ENCODE measurements at places on chromosomes 5 and 9.

DNA sequence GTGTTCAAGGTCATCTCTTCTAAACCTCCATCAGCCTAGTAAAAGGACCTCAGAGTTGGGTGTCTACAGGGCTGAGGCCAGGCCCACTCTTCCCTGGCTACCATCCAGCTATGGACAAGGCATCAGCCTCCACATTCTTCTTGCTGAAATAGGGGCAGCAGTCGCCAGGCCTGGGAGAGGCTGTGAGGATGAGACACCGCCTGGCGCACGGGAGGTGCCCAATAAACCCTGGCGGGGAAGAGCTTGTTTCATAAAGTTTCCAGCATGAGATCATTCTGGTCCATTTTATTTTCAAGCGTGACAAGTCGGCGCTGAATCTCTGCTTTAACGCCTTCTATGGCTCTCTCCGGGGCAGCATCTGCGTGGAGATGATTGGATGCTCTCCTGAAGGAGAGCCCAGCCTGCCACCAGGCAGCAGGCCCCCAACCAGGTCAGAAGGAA is 153.4 kb downstream of the OLFM1 start:
- no peak for DNase-seq

DNA sequence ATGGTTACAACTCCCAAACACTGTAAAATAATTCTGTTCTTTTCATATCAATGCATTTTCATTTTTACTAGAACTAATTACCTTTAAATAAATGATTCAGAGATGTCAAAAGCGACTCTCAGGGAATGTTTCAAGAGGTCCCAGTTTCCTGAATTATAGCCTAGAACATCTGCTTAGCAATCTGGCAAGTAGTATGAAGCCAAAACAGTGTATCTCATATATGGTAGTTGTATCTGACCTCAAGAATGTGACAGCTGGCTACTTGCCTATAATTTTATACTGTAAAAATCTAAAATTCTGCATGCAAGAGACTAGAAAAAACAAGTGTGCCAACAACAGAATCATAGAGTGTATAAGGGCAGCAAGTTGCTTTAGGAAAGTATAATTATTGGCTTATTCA is 187.7 kb upstream of the POU5F2 start:
- DNase-seq, result no peak

DNA sequence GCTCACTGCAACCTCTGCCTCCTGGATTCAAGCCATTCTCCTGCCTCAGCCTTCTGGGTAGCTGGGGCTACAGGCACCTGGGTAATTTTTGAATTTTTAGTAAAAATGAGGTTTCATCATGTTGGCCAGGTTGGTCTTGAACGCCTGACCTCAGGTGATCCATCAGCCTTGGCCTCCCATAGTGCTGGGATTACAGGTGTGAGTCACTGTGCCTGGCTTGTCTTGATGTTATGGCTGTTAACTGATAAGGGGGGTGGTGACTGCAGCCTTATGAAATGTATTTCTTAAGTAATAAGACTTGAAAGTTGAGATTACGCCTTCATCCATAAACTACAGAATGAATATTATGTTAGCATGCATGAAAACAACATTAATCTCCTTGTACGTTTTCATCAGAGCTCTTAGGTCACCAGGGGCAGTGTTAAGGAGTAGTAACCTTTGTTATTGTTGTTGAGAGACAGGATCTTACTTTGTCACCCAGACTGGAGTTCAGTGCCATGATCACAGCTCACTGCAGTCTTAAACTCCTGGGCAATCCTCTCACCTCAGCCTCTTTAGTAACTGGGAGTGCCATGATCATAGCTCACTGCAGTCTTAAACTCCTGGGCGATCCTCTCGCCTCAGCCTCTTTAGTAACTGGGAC is 148.3 kb downstream of the ATP10B start:
- DNase-seq, result no peak

GRCh38 chr5:126514131-126514557 is 80.9 kb downstream of the ALDH7A1 start:
- no peak for DNase-seq

GRCh38 chr9:107750741-107751566 is 261.4 kb upstream of the KLF4 start:
- DNase-seq, result no peak

DNA sequence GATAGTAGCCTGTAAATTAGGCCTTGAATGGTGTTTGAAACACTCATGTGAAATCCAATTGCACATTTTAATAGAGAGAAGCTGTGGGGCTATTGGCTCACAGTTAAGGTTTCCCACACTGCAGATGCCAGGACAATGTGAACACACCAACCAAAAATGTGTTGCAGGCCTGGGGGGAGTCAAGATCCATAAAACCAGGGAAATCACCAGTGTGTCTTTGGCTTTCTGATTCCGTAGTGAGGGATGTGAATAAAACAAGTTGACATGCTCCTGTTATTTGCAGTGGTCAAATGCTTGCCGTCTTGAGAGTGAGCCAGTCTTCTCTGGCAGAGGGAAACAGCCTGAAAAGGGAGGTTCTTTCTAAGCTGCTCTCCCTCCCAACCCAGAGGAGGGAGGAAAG is 79.0 kb downstream of the ZNF462 start:
- no peak for DNase-seq

- no peak for DNase-seq
These were observed 190.7 kb downstream of the MAPKAP1 start for GRCh38 chr9:125515983-125516940.

- DNase-seq, result no peak
These were observed 603.9 kb downstream of the CDH12 start for GRCh38 chr5:22249209-22249729.

- no peak for DNase-seq
These were observed 13.0 kb downstream of the CXXC5 start for GRCh38 chr5:139660923-139661814.

DNA sequence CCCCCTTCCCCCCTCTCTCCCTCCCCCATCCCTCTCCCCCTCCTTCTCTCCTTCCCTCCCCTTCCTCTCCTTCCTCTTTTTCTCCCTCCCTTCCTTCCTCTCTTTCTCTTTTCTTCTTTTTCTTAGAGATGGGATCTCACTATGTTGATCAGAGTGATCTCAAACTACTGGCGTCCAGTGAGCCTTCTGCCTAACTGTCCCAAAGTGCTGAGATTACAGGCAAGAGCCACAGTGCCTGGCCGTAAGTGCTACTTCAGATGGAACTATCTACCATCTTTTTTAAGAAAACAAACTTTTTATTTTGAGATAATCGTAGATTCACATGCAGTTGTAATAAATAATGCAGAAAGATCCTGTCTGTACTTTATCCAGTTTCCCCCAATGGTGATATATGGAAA is 6.3 kb downstream of the RCL1 start:
- DNase-seq, result no peak

- DNase-seq, result no peak
These were observed 465.9 kb downstream of the ANXA1 start for GRCh38 chr9:73617586-73617985.

DNA sequence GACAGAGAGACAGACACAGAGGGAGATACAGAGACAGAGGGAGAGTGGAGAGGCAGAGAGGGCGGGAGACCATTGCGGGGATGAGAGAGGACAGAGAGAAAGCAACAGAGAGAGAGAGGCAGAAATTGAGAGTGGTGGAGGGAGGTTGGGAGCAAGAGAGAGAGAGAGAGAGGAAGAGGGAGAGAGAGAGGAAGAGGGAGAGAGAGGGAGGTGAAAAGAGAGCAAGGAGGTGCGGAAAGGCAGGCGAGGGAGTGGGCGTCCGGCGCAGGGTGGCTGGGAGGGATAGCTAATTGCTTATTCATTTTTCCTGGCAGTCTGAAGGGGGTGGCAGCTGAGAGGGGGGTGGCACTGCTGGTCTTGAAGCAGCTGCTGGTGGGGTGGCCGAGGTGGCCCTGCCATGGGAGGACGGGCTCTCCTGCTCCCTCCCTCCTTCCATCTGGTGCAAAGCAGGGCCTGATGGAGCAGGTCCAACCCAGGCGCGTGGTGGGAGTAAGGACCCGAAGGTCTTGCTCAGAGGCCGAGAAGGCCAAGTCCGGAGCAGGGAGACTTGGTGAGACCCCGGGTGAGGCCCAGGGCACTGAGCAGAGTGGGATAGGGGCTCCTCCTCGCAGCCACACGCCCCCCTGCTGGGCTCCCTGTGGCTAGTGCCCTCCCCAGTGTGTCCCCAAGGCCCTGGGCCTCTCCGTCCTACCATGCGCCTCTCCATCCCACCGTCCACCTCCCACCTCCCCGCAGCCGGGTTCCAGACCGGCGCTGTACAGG is 25.3 kb upstream of the RNU6ATAC start:
- peak; percentile 29 for DNase-seq

- no peak for DNase-seq
These were observed 54.3 kb downstream of the SLC46A2 start for GRCh38 chr9:112836394-112836793.

GRCh38 chr5:178236126-178236525 is 3.5 kb upstream of the PHYKPL start:
- DNase-seq, result no peak

DNA sequence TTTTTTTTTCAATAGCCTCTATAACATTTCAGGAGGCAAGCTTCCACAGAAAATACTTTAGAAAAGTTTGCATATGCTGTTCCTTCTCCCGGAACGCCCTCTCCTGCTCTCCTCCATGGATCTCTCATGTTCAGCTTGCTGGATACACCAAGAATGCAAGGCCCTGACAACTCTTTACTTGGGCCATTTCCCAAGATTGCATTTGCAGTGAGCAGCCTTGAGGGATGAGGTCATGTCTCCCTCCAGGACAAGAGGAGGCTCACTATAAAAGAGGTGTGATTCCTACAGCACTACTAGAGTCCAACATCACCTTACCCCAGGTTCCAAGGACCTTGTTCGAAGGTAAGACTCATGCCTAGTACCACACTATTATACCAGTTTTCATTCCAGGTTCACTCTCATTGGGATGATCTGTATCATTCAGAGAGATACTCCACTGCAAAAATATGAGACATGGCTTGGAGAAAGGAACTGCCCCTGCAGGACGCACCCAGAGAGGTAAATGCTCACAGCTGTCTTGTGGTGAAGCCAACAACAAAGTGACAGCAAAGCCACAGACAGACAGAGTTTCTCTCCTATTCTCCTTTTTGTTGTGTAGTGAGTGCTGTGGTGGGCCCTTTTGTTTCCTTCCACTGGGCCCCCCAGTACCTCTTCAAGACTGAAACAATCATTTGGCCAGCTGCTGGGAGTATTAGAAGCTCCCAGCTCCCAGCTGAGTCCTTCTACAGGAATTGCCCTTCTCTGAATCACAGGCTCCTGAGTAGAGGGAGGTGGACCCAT is 151.7 kb upstream of the ZNF366 start:
- DNase-seq, result no peak

- DNase-seq, result no peak
These were observed 9.9 kb upstream of the SPIN1 start for GRCh38 chr9:88378317-88378716.

GRCh38 chr9:72856972-72857623 is 95.8 kb downstream of the ALDH1A1 start:
- DNase-seq, result no peak

DNA sequence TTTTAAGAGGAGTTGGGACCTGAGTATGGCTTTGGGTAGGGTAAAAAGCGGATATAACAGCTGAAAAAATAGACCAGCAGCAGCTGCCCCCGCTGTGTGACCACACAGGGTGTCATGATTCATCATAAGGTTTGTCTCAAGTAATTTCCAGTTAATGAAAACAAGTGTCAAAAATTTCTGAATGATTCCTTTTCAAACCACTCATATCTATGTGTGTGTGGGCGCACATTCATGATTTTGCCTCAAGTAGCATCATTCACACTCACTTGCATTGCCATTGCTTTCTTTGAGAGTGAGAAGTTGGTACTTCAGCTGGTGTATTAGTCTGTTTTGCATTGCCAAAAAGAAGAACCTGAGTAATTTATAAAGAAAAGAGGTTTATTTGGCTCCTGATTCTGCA is 12.1 kb upstream of the TNFAIP8 start:
- DNase-seq, result no peak

DNA sequence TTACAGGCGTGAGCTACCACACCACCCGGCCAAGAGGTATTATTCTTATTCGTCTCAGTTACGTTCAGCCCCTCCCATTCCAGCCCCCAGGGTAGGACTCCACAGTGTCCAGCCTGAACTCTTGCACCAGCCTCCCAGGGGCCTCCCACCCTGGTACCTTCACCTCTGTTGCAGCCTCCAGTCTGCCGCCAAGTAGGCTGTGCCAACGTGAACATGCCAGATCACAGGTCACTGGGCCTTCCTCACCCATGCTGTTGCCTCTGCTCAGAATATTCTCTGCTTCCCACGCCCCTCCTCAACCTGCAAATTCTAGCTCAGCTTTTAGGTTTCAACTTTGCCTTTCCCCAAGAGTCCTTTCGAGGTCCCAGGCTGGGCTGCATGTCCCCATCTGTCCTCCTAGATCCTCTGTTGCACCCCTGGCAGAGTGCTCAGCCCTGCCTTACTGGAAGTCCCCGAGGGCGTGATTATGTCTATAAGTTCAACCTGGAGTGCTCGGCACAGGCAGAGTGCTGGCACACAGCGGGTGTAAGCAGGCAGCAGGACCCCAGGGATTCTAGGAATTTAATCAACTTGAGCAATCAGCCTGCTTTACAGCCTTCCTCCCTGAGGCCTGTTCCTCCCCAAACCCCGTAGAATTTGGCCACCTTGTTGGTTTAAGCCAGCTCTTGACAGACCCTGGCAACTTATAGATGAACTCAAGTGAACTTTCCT is 13.1 kb upstream of the STXBP1 start:
- no peak for DNase-seq

GRCh38 chr9:106962122-106962521 is 99.2 kb downstream of the ZNF462 start:
- no peak for DNase-seq

DNA sequence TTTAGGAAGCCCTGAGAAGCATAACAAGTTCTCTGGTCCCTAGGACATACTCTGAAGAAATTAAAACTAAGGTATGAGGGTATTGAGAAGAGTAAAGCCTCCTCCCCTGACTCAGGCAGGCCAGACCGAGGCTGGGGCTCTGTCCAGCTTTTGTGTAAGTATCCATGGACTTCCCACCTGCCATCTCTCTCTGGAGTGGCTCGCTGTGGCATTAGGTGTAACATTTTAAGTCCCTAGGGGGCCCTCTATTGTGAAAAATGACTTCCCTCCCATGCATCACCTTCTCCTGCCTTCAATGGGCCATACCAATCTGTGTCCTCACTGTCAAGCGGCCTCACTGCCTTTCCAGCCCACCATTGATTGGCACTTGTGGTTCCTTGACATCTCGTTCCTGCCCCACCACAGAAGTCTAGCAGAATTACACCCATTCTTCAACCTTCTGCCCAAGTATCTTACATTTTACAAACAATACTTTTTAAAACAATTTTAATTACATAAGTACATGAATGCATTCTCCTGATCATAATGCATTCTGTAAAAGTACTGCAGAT is 205.5 kb downstream of the SLIT3 start:
- no peak for DNase-seq

DNA sequence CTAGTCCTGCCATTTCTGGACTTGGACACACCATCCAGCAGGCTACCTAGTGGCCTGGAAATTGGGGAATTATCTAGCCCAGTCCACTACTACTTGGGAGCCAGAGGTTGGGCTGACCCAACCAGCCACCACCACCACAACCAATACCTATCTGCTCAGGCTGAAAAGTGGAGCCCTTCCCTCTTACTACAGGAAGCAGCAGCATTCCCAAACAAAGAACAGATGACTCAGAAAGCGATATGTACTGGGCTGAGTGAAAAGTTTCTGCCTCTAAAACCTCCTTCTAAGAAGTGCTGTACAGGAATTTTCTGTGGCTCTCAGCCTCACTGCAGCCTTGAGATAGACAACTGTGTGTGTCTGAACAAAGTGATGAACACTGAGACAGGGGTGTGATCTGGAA is 279.4 kb downstream of the CDH10 start:
- no peak for DNase-seq

GRCh38 chr5:56123531-56124243 is 109.4 kb downstream of the ANKRD55 start:
- peak; percentile 26 for DNase-seq

All from NCI-H2227 treated with DMSO at 0.1 percent for 48 hours (cell line).